Fibroblast of villous mesenchyme (primary cell): ENCODE measurements at places on chromosomes 5 and 9.

DNA sequence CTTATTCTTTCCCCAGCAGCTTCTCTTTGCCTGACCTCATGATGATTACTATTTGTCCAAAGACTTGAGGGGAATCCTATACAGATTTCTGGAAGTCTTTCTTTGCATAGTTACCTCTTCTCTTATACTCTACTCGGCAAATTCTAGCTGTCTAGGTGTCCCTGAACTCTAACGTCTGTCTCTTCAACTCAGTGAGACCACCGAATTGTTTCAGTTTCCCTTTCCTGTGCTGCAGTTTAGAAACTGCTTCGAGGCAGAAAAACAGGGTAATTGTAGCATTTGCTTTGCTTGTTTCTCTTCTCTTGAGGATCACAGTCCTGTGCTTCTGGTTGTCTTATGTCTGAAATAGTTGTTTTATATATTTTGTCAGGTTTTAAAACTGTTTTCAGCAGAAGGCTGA, 14.8 kb downstream of the LVRN start:
- no peak for DNase-seq

- DNase-seq = no peak
Measured at GRCh38 chr5:935510-936084, 42.9 kb downstream of the TRIP13 start.

GRCh38 chr5:130171699-130172098, 267.4 kb downstream of the CHSY3 start:
- DNase-seq = no peak

DNA sequence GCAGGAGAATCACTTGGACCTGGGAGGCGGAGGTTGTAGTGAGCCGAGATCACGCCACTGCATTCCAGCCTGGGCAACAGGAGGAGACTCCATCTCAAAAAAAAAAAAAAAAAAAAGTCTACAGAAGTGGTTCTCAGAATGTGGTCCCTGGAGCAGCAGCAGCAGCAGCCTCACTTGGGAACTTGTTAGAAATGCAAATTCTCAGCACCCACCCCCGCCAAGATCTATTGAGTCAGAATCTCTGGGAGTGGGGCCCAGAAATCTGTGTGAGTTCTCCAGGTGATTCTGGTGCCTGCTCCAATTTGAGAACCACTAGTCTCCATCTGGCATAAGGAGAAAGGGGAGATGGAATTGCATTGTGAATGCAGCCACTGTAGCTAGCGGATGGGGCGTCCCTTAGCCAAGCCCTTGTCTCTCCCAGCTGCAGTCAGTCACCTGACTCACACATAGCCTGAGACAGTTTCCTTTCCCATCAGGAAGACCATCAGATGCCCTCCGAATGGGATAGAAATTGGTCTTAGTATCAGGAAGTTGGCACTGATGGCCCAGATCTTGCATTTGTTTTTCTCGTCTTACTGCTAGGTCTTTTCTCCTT, 12.2 kb upstream of the PTCH1 start:
- DNase-seq = no peak

DNA sequence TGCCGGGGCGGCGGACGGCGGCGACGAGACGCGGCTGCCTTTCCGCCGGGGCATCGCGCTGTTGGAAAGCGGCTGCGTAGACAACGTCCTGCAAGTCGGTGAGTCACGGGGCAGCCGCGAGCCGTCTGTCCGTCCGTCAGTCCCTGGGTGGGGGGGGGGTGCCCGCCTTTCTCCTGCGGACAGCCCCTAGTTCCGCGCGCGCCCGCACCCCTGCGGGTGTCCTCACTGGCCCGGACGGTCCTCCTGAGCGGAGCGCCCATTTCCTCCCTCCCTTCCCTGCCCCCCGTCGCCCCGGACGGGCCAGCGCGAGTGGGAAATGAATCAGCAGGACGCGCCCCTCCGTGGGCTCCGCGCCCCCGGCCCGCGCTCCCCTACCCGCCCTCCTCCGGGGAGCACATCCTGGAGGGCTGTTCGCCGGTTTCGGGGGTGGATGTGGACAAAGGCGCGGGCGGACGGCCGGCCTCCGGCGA, 828 bp downstream of the ZSWIM6 start:
- peak; percentile 60 for DNase-seq

GRCh38 chr5:130251931-130252330, 347.7 kb downstream of the CHSY3 start:
- no peak for DNase-seq

- DNase-seq = no peak
Measured at GRCh38 chr9:110808599-110808980, 140.0 kb downstream of the MUSK start.

DNA sequence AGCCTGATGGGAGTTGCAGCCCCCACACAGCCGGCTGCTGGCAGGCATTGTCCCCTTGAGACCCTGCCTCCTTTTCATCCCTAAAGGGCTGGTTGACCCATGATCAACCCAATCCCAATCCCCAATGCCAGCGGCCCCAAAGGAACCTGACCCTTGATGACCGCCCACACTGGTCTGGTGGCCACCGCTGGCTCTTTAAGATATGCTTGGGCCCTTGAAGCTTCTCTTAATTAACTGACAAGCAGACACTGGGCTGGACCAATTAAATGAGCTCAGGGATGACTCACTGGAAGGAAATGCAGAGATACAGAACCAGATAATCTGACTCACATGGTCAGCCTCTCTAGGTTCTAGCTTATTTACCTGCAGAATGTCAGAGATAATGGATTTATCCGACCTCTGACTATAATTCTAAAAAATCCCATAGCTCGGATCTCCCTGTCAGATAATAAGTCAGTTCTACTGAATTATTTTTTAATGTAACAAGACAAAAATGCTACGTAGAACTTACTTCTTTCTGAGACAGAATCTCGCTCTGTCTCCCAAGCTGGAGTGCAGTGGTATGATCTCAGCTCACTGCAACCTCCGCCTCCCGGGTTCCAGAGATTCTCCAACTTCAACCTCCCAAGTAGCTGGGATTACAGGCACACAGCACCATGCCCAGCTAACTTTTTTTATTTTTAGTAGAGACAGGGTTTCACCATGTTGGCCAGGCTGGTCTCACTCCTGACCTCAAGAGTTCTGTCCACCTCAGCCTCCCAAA, 11.1 kb upstream of the MLANA start:
- peak; percentile 91 for DNase-seq

DNA sequence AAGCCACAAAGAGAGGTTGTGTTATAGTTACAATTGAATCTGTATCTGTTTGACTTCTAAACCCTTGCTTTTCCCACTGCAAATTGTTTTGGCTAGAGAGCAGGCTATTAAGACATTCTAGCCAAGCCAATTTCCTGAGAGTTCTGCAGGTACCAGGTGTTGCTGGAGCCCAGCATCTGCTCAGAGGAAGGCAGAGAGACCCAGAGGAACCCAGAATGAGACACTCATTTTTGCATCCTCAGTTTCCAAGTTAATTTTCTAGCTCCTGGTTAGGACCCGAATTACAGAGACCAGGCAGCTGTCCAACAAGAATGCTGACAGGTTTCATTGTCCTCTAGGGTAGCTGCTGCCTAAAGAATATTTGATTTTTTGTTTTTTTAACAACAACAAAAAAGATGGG, 266.2 kb downstream of the TRIM32 start:
- no peak for DNase-seq

GRCh38 chr5:160466116-160466515, 44.5 kb downstream of the PTTG1 start:
- DNase-seq = no peak

- DNase-seq = no peak
Measured at GRCh38 chr9:121252104-121252851, 15.7 kb upstream of the GSN start.

DNA sequence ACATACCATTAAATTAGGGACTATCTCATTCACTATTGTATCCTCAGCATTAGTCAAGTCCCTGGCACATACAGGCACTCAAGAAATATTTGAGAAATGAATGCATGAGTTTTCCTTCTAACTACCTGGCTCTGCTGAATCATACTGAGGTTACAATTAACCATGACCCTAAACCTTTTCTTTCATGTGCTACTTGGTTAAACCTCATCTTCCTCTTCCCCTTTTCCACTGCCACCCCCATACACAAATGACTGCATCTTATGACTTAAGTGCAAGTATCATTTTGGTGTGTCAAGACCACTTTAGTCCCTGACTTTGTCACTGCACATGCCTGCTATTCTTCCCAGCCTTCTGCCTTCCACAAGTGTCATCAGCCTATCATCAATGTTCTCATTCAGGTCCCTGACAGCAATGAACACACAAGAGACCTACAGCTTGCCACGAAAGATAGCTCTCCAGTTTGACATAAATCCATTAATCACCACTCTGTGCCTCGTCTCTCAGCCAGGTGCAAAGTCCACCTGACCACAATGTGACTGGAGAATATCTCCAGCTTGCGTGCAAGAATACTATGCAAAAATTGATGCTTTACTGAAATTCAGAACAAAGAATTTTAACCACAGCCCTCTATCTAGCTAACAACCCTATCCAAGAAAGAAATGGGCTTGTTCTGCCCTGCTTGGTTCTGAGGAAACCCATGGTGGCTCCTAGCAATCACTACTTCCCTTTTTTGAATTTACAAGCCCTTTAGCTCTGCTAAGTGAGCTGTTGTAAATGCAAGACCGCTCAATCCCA, 74.5 kb downstream of the MAPKAP1 start:
- no peak for DNase-seq
